Stimulated activated naive CD8-positive, alpha-beta T cell treated with anti-CD3 and anti-CD28 coated beads, Interleukin-15, Interleukin-2, amounts not matched to agents 100 U/mL and 50 U/mL, for 24 hours (primary cell): ENCODE measurements at places on chromosomes 6 and 20.

- no peak for DNase-seq
Measured at GRCh38 chr20:32569380-32570305, 15.5 kb downstream of the NOL4L start.

GRCh38 chr6:118618676-118619377 is 32.6 kb downstream of the CEP85L start:
- peak; percentile 71 for DNase-seq

DNA sequence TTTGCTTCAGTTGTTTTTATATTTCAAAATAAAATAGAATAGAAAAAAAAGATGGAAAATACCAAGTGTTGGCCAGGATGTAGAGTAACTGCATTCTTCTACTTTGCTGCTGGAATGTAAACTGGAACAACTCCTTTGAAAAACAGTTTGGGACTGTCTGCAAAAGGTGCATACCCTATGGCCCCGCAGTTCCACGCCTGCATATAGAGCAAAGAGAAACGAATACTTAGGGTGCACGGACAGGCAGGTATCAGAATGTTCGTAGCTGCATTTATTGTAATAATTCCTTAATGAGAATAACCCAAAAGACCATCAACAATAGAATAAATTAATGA is 603 bp upstream of the RAB23 start:
- DNase-seq: no peak

GRCh38 chr6:136226674-136227377 is 23.3 kb downstream of the MTFR2 start:
- DNase-seq: no peak

DNA sequence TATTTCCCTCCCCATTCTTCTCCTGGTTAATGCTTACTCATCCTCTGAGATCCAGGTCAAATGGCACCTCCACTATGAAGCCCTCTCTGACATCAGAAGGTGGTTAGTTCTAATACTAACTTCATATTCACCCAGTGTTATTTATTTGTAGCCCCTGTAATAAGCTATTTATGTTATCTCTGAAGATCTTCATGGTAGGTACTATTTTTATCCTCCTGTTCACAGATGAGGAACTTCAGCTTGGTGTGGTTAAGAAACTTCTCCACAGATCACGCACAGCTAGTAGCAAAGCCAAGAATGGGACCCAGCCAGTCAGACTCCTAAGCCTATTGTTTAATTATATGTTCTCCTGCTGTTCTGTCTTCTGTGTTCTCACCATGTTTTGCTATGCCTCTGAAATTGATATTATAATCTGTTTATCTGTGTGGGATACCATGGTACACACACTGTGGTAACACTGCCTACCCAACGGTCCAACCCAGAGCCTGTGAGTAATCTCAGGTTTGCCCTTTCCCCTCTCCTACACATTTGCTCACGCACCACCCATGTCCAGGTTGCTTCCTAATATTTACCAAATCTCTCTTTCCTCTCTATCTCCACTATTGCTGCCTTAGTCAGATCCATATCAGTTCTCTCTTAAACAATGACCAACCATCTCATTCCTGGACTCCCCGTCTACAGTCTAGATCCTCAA is 98.4 kb downstream of the IPCEF1 start:
- no peak for DNase-seq

DNA sequence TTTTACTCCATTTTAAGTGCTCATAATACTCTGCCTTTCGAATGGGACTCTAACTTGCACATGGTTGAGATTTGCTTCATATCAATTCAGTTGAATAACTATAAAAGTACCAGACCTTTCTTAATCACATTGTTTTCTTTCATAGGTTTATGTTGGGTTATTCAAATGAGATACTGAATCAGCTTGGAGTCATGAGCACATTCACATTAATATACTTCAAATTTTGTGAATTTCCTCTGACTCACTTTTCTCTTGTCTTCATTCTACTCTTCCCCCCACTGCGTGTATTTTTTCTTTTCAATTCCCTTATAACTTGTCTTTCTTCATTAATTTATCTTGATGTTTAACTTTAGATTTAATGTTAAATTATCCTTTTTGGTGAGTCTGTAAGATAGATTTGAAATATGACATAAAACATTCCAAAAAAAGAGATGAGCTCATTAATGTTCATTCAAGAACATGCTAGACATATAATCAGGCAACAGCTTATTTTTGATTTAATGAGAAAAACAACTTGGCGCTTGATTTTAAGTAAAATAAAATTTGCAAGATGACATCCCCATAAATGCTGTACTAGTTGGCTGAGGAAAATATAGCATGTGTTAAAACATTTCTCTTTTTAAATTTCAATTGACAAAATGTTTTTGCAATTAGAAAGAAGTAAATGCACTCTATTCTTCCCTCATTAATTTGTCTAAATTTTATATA is 736.0 kb downstream of the CD109 start:
- no peak for DNase-seq

GRCh38 chr20:11124849-11125505 is 451.2 kb upstream of the JAG1 start:
- no peak for DNase-seq

GRCh38 chr6:152404936-152405595 is 232.1 kb downstream of the SYNE1 start:
- no peak for DNase-seq

DNA sequence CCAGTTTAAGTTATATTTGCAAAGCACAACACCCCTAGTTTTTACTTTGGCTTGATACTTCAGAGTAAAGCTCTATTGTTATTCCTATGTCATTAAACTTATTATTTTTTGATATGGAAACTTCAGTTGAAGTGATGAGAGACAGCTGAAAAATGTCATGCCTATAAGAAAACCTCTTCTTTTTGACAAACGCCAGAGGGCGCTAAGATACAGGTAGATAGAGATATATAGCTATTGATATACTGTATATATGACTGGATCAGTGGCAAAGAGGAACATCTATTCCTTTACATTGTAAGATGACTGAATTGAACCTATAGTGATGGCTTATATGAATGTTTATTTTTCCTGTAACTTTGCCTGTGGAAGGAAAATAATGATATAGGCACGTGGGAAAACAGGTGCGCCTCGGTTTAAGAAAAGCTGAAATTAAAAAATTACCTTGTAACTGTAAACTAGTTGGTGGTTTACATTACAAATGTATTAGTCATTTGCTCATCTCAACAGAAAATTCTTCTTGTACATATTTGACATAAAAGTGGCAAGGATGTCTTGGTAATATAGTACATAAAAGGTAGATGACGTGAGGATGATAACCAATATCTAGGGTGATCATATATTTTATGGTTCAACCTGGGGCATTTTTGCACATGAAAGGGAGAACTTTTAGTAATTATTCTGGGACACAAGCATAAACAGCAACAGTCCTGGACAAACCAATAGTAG is 74.1 kb downstream of the LAMA4 start:
- DNase-seq: peak; percentile 60
